Stimulated activated CD4-positive, alpha-beta T cell treated with anti-CD3 and anti-CD28 coated beads, Interleukin-12 subunit alpha, Interleukin-12 subunit beta, amount 100 ng/mL, for 24 hours (primary cell): ENCODE measurements at places on chromosomes 12 and 14.
A peak's percentile ranks its signal among the peaks of the same experiment; 100 is the strongest.

GRCh38 chr12:120139958-120140357 lies 23.4 kb upstream of the RAB35 start:
- no peak for DNase-seq

DNA sequence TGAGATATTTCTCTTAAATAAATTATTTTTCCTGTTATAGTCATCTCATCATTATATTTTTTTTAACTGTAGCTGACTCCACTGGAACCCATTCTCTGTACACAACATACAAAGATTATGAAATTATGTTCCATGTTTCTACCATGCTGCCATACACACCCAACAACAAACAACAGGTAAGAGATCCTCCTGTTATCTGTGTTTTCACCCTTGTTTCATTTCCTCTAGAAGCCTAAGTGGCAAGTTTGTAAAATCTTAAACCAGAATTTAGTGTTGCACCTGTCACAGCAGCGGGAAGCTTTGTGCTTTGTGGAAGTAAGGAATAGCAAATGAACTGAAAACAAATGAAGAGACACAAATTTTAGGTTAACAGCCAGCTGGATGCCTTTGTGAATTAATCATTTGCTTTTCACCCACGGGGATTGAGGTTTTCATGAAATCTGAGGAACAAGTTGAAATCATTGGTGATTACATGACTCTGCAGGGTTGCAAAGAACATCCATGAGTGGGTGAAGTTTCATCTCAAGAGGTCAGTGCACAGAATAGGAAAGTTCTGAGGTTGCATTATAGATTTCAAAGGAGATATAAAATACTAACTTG lies 273.9 kb upstream of the RGS6 start:
- no peak for DNase-seq

- no peak for DNase-seq
Measured at GRCh38 chr14:97311411-97311810, 514.2 kb downstream of the VRK1 start.

GRCh38 chr12:26798640-26799039 lies 34.4 kb downstream of the ITPR2 start:
- no peak for DNase-seq

DNA sequence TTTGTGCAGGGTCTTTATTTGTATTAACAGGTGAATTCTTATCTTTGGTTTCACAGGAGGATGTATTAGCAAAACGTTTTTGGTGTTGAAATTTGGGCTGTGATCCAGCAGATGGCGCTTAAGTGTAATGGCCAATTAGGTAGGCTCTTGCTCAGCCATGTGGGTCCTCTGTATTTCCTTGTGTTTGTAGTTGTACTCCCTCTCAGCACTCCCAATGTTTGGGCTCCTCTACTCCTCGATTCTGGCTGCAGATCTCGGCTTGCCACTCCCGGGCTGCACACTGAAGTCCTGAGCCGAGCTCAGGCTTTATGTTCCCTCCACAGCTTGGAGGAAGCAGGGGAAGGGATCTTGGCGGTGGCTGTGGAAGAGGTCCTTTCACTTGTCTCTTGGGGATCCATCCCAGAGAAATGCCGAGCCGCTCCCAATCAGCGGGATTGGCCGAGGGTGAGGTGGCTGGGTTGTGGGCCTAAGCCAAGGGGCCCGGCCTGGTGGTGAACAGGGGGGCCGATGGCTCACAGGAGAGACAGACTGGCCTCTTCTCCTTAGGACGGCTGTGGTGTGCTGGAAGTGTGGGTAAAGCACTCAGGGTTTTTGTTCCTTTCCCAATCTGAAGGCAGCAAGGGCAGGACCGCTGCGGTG lies 133.7 kb downstream of the AEBP2 start:
- peak; percentile 23 for DNase-seq

DNA sequence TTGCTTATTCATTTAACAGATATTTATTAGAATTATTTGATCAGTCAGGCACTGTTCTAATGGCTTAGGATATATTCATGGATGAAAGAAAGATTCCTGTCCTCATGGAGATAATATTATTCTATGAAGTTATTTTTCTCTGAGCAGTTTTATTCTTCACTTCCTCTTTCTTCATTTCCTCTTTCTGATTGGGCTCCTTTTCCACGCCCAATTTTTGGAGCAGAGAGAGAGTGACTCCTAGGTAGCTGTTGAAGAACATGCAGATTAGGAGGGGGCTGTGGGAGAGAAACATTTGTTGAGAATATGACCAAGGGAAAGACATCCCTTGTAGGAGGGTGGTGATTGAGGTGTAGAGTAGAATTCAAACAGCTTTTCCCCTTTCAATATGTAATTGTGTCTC lies 6.0 kb upstream of the YARS2 start:
- DNase-seq, result no peak
